Pons (tissue), 1 donor: ENCODE measurements at places on chromosomes 7 and 10.

GRCh38 chr10:16822027-16822426 is 4.8 kb upstream of the RSU1 start:
- DNase-seq, result no peak

DNA sequence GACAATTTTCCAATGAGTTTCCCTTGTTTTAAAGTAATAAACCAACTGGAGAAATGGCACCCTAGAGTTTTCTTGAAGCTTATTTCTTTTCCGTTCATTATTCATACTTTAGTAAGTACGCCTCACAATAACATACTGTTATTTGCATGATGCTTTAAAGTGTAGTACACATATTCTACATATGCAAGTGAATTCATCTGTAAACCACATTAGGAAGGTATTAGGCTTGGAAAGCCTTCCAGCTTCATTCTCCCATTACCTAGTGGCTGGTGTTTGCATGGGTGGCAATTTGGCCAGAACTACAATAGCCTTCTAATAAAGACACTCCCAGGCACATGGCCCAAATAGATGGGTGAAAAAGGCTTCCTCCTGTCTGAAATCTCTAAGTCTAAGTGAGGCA is 45.5 kb upstream of the KIAA1217 start:
- no peak for DNase-seq

DNA sequence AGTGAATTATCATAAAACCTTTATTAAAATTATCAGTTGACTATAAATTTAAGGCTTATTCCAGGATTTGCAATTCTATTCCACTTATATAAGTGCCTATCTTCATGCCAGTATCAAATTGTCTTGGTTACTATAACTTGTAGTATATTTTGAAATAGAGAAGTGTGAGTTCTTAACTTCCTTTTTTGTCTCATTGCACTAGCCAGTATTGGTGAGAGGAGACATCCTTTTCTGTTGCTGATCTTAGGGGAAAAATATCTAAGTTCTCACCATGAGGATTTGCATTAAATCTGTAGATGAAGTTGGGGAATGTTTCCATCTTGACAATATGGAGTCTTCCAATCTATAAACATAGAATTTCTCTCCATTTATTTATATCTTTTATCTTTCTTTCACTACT is 104.2 kb upstream of the MKI67 start:
- DNase-seq, result peak; percentile 13

- no peak for DNase-seq
Measured at GRCh38 chr7:45084901-45085618, 3.7 kb downstream of the NACAD start.

DNA sequence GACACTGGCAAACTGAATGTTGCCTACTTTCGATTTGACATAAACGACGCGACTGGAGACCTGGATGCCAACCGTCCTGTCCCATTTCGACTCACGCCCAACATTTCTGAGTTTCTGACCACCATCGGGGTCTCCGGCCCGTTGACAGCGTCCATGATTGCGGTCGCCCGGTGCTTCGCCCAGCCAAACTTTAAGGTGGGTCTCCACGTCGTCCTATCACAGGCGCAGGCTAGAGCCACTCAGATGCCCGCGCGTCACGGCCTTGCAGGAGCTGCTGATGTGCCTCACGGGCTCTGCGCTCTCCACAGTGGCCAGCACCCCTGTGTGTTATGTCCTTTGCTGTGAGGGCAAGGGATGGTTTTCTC is 132.6 kb downstream of the SMURF1 start:
- DNase-seq, result no peak

- DNase-seq, result no peak
Measured at GRCh38 chr10:818010-818409, 113.5 kb downstream of the LARP4B start.

DNA sequence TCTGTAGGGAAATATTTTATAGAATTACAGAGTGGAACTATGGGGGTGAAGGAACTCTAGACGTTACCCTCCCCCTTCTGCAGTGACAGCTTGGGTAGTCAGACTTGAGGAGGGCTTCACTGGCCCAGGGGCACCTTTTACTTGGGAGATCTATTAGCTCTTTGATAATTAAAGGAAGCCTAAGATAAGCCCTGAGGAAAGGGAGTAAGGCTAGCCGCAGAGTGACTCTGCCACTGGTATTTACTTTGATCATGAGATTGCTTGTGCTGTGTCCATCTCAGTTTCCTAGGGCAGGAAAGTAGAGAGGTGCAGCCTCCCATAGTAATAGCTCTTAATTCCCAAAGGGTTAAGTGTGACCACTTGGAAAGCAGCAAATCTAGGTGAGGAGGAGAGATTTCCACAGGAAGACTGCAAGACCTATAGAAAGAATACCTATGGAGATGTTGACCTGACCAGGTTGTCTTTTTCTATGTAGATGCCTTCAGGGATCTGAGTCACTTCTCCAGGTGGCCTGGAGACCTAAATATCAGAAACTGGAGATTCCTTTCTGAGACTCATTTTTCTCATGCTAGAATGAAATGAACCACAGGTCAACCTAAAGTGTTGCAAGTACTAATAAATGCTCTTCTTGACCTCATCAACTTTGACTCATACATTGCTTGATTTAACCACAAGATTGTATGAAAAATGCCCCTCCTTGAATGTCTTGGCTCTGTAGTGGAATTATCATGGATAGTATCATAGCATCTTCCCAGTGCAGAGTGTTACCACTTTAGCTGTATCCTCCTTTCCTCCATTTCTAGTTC is 447.3 kb upstream of the GHITM start:
- no peak for DNase-seq

DNA sequence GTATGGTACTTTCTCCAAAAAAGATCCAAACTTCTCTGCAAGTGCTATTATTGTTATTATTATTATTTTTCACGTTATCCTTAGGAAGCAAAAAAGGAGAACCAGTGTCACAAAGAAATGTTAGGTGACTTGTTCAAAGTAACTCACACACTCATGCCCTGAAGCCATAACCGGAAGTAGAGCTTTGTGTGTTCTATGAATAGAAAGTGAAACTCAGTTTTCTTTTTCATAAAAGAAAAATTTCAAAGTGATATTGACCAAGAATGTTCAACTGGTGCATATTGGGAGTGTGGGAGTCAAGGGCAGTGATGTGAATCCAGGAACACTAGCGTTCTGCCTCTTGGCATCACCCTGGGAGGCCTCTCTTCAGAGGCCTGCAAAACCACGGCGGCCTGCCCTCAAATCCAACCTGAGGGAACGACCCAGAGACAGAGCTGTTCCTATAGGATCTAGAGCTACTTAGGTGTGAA is 106.1 kb downstream of the PRKCQ start:
- DNase-seq, result no peak

- no peak for DNase-seq
Measured at GRCh38 chr10:89425000-89425399, 10.6 kb downstream of the IFIT5 start.

DNA sequence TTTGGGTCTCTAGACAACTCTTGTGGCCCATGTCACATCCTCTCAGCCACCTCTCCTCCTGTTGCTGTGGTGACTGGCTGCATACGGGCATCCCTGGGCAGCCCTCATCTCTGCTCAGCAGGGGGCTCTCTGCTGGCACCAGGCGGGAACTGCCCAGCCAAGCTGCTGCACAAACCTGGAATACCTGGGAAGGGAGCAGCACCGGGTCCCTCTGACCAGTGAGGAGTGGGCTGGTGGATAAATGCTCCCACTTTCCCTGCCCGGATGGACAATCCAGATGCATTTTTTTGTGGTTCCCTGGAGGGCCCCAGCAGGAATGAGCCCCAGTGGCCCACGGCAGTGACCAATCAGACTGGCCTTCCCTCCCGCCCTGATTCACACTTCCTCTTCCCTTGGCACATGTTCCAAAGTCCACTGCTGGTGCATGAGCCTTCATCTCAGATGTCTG is 21.9 kb downstream of the GRID1 start:
- no peak for DNase-seq

- DNase-seq, result peak; percentile 43
Measured at GRCh38 chr7:33108554-33109004, 625 bp downstream of the RP9 start.

- no peak for DNase-seq
Measured at GRCh38 chr10:75240329-75241076, 4.7 kb upstream of the COMTD1 start.

DNA sequence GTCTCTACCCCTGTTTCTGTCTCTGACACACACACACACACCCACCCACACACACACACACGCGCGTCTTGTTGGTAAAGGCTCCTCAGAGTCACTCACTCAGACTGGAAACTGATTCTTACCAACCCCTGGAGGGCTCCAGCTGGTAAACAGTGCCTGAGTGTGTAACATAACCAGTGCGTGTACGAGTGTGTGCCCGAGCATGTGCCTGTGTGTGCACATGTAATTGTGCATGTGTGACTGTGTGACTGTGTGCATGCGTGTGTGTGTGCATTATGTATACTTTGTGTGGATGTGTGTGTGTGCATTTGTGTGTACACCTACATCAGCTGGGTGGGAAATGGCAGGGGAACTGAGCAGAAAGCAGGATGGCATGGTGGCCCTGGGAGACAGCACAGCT is 317.1 kb downstream of the WDR37 start:
- DNase-seq, result no peak

GRCh38 chr7:71613313-71613712 is 481.4 kb downstream of the GALNT17 start:
- peak; percentile 7 for DNase-seq

DNA sequence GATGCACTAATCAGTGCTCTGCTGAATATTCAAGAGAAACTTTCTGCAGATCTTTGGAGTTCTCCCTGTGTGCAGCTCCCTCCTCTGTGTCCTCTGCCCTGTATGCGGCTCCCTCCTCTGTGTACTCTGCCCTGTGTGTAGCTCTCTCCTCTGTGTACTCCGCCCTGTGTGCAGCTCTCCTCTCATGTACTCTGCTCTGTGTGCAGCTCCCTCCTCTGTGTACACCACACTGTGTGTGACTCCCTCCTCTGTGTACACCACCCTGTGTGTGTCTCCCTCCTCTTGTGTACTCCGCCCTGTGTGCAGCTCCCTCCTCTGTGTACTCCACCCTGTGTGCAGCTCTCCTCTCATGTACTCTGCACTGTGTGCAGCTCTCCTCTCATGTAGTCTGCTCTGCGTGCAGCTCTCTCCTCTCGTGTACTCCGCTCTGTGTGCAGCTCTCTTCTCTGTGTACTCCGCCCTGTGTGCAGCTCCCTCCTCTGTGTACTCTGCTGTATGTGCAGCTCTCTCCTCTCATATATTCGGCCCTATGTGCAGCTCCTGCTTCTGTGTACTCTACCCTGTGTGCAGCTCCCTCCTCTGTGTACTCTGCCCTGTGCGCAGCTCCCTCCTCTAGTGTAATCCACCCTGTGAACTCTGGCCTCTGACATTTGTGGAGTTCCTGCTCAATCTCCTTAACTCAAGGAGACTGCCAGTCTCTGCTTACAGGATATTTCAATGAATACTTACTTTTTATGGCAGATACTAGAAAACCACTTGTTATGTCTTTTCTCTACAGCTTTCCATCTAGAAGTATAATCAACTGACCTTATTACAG is 280.4 kb downstream of the GLRX3 start:
- no peak for DNase-seq

DNA sequence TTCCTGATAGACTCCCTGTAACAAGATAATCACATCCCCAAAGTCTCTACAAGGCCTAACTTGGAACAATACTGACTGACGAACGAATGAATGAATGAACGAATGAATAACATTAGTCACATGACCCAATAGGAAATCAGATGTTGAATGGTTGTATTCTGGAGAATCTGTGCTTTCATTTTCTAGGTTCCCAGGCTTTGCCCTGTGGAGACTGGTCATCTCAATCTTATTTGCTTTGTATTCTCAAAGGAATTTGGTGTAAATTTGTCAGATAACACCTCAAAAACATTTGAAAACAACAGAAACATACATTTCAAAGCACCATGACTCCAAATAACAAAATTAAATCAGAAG is 69.6 kb upstream of the COL1A2 start:
- DNase-seq, result no peak

GRCh38 chr10:118017071-118017740 is 29.5 kb downstream of the RAB11FIP2 start:
- no peak for DNase-seq

DNA sequence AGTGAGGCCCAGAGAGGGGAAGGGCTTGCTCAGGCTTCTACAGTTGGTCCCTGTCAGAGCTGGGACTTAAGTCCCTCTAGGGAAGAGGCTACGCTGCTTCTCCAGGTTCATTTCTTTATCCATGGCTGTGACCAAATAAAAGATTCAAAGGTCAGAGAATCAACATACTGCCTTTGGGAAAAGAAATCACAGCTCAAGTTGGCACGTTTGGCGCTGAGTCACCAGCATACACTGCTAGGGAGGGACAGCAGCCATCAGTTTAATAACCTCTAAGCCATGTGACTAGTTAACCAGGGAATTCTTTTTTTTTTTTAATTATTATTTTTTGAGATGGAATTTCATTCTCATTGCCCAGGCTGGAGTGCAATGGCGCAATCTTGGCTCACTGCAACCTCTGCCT is 28.4 kb upstream of the CRHR2 start:
- no peak for DNase-seq

GRCh38 chr7:119522263-119522662 is 750.7 kb upstream of the KCND2 start:
- no peak for DNase-seq

DNA sequence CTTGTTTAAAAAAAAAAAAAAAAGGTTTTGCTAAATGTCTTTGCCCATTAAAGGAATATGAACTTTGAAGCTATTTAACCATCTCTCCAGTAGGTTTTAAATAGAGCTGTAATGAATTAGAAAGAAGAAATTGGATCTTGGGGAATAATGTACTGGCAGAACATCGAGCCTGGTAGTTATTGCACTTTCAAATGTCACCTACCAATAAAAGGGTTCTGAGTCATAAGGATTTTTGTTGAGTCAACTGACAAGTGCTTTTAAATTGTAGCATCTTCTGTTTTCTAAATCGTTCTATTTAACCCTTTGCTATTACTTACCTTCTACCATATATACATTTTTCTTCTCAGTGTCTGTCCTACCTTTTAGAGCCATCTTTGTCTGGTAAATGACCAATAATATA is 10.7 kb downstream of the CUTC start:
- no peak for DNase-seq

DNA sequence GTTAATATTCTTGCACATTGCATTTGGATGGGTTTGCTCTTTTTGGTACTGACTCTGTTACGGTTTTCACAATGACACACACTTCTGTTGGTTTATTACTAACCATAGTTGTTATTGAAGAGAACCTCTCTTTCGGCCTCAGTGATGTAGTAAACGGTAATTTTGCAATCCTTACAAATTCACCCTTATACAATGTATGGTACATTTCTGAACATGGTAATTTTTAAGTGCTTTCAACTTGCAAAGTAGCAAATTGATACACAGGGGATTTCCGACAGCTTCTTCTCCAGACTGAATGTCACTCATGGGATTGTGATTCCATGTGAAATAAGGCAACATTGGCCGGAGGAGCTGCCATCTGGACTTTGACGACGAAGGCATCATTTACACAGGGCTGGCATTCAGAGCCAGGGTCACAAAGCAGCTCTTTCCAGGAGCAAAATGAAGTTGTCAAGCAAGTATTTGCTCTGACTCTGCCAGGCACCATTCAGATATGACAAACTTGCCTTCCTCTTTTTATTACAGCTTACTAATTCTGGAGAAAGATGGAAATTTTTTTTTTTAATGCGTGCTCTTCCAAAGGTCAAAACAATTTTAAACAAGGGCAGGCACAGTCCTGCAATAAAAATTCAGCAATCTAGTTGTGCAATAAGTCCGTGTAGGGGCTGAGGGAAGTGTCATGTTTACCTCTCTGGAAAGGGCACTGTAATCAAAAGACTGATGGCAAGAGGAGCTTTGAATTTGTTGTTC is 711.5 kb upstream of the C7orf33 start:
- peak; percentile 88 for DNase-seq

- no peak for DNase-seq
Measured at GRCh38 chr7:99080679-99081078, 63.2 kb downstream of the SMURF1 start.
